ENCODE measurements at places on chromosomes 5 and 9.
A peak's percentile ranks its signal among the peaks of the same experiment; 100 is the strongest.

GRCh38 chr5:23089286-23089685 is 236.1 kb upstream of the CDH12 start:
- DNase-seq, result no peak

DNA sequence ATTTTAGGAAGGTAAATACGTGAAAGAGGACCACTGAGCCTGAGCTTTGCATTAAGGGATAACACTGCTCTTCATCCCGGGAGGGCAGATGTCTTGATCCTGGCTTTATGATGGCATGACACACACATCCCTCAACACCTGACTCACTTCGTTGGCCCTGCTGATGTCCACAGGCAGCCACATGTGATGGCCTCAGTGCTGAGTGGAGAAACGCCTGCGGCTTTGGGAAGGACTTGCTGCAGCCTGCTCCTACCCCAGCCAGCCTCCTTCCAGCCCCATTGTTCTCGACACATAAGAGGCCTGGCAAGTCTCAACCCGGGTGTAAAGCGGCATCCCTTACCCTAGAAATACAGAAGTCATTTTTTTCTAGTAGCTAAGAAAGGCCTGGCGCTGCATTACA is 169.0 kb downstream of the SYK start:
- DNase-seq, result no peak

DNA sequence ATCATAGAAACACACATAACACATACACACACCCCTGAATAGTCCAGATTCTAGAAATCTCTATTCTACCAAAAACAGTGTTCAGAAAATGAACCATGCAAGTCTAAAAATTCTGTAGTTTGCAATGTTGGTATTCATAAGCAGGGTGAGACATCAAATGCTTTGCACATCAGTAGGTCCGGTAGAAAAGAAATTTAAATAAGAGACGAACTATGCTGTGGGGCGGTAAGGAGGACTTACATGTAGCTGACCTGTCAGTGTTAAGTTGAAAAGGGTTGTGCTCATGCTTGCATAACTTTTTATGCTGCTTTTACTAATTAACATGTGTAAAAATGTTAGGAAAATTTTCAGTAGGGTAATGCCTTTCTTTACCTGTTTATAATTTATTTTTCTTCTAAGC is 409.1 kb downstream of the KIAA0825 start:
- no peak for DNase-seq

DNA sequence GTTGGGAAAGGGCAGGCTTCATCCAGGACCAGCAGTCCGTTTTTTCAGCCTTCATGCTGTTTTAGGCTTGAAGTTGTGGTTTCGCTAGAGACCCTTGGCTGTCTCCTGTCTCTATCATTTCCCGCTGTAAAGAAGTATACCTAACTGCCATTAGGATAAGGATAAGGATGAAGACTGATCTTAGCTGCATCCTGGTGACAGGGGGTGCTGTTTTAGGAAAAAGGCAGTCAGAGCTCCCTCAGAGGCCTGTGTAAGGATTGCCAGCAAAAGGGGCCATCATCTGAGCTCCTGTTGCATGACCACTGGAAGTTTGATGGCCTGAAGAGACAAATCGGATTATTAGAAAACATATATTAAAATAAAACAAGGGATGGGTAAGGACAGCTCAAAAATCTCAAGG is 64.8 kb upstream of the FGF10 start:
- DNase-seq, result no peak

DNA sequence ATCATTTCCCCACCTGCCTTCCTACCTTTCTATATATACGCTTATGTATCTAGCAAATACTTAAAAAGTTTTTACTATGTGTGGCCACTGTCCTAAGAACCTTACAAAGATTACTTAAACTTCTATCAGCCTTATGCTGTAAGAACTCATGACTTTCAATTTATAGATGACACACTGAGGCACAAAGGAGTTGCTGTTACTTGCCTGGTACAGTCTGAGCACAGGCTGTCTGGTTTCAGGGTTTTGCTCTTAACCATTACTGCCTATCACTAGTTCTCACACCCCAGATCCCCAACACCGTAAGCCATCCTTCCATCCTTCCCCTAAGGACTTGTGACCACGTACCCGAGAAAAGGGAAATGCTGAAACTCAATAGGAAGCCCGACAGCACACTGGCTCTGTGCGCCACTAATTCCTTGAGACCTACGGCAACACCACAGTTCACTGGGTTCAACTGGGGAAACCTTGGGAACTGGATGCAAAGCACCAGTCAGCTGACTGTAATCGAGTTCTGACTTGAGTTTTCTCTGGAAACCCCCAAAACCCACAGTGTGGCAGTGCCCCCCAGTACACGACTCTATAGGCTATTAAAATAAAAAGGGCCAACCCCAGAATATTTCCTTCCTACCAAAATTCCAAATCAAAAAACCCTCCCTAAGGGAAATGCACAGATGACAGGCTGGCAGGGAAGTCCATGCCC is 56.0 kb downstream of the AUH start:
- peak; percentile 60 for DNase-seq

GRCh38 chr5:178486239-178486641 is 104.0 kb downstream of the COL23A1 start:
- peak; percentile 53 for DNase-seq

GRCh38 chr5:171418982-171419687 is at the start of gene FGF18:
Gene FGF18 (plus strand): TSS chr5:171419647. CDS start chr5:171420200, 553 bp downstream.
- peak; percentile 7 for DNase-seq

GRCh38 chr5:171427318-171428167 is 8.1 kb downstream of the FGF18 start:
- DNase-seq, result peak; percentile 8

DNA sequence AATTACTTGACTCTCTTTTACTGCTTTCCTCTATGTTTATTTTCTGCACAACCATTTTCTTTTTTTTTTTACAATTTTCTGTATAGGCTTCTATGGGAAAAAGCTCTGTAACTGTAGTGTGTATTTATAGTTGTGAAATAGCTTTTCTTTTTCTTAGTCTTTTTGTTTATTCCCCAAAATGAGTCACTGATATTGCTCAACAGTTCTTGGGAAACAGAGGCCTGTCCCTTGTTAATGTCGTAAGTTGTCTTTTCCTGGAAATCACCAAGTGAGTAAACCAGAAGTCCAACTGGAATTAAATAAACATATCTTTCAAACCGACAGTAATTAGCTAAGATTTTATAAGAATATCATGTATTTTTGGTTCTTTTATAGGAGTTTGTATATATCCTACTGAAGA is 325.1 kb upstream of the PRR16 start:
- peak; percentile 100 for DNase-seq

- no peak for DNase-seq
Measured at GRCh38 chr9:34665067-34665380, 2.6 kb upstream of the CCL27 start.

- DNase-seq, result peak; percentile 26
Measured at GRCh38 chr9:129866394-129867135, 31.3 kb downstream of the USP20 start.

DNA sequence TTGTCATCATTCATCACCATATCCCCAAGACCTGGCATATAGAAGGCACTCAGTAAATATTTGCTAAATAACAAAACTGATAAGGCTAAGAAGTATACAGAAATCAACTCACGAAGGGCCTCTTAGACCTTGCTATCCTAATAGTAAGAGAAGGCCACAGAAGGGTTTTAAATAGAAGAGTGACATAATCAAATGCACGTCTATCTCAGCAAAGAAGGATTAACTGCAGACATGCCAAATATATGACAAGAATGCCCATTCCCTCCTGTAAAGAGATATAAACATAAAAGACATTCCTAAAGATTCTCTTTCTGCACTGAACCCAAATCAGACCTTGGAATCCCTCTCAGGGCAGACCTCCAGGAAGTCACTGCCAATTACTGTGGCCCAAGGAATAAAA is 34.1 kb downstream of the ECPAS start:
- DNase-seq, result no peak

DNA sequence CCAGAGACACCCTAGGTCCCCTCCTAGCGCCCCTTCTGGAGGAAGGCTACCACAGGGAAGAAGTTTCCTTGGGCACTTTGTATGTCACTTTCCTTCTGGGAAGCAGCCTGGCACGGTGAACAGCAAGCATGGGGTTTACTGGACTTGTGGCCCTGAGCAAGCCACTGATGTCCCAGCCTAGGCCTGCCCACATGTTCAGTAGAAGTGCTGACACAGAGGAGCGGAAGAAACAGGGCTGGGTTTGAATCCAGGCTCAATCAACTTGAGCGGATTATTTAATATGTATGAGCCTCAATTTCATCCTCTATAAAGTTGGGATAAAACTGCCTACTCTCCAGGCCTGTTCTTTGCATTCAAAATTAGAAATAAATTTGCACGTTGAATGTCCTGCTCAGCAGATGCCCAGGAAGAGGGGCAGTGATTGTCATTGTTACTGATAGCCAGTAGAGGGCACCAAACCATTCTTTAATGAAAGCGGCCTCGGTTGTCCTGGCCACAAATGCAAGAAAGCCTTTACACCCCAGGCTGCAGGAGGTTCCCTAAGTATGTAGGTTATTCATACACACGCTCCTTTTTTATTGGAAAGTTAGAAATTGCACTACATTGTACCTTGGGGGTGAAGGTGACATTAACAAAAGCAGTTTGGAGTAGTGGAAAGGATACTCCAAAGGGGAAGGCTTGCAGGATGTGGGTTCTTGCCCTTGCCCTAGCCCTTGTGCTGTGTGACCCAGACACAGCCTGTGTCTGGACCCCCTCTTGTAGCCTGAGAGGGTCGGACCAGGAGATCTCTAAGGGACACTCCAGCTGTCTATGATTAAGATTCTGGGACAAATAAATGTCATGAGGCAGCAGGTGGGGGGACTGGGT is 13.4 kb upstream of the XPA start:
- peak; percentile 80 for DNase-seq

GRCh38 chr5:88045931-88046461 is 222.6 kb downstream of the TMEM161B start:
- no peak for DNase-seq

GRCh38 chr5:122327110-122327509 is 15.1 kb downstream of the SNCAIP start:
- no peak for DNase-seq

GRCh38 chr5:102306121-102306520 is 10.0 kb upstream of the SLCO4C1 start:
- DNase-seq, result no peak

DNA sequence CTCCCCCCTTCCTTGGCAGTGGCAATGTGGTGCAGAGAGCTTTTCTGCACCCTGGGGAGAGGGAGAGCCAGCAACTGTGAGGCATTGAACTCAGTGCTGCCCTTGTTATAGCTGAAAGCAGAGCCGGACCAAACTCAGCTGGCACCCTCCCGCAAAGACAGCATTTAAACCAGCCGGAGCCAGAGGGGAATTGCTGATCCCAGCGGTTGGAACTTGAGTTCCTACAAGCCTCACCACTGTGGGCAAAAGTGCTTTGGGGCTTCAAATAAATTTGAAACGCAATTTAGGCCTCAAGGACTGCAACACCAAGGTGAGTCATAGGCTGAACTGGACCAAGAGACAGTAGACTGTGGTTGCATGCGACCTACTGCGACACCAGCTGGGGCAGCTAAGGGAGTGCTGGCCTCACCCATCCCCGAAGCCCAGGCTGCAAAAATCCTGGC is 207.6 kb upstream of the CDKN2B start:
- no peak for DNase-seq

DNA sequence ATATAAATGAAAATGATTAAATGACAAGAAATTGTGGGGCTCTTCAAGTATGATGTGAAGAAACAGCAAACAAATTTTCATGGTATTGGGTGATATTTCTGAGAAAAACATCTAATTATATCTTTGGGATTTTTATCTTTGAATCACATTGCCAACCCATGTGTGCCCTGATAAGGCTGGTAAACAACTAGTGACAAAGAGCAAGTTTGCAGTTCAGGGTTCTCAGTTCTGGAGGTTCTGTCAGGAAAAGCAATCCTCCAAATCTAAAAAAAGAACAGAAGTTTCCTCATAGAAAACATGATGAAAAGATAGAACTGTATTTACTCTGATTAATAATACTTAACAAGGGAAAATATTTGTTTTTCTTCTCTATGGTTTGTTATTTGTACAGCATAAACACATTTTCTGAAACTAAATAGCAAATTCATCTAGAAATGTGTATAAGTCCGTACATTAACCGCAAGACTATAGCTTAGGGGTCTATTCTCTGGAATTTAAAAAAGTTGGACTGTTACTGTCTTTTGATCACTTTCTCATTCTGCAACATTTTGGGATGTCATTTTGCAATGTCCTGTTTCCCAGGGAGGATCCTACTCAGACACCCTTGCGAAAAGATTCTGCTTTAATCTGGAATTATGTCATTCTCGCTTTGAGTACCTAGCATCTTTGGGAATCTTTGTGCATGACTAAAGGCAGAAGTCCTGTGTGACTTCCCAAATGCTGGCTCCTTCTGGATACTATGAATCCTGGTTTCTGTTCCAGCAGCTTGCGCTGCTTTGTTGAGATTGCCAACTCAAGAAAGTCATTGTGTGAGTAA is 308.5 kb downstream of the ADGRV1 start:
- peak; percentile 39 for DNase-seq

- no peak for DNase-seq
Measured at GRCh38 chr5:169164481-169164925, 136.4 kb downstream of the SLIT3 start.

DNA sequence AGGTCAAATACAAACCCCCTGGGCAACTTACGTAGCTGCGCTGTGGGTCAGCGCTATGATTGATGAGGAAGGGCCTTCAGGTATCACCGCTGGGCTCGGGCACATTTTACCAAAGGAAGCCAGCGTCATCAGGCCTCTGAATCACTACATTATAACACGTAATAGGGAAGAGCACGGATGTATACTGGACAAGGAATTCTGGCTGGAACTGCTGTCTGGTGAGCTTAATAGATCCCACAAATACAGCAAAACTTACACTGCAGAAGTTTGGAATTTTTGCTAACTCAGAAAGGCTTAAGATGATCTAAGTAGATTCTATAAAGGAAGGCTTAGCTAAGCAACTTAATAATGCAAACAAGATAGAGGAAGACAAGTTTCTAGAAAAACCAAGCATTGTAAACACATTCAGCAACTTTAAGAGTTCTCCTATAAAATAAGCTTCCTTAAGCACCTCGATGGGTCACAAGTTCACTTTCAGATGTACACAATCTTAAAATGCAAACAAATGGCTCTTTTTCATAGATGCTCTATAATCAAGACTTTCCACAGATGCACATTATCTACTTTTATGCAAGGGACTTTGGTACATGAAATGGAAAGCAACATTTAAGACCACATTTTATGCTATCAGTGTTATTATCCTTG is 360.1 kb upstream of the PANK3 start:
- no peak for DNase-seq

GRCh38 chr5:89901983-89902382 is 507.6 kb downstream of the CETN3 start:
- no peak for DNase-seq
